Left ventricle myocardium superior (tissue), 1 donor: ENCODE measurements at places on chromosomes 12 and 14. TPM values are rescaled to one million over a fixed set of nuclear protein-coding genes. Genes with fewer than 3 reads are reported as not detected.

GRCh38 chr14:71658261-71658860 lies 273.9 kb upstream of the RGS6 start:
- no peak for DNase-seq

Gene MLXIP
- 30.2 TPM for total RNA-seq

GRCh38 chr14:22314183-22314820 lies 274.7 kb downstream of the DAD1 start:
- DNase-seq, result no peak

Gene VDR
- 0.20 TPM for total RNA-seq

Gene C12orf60
- total RNA-seq, result 1.3 TPM

GRCh38 chr14:71300566-71301330 lies 393.5 kb downstream of the PCNX1 start:
- DNase-seq, result no peak

DNA sequence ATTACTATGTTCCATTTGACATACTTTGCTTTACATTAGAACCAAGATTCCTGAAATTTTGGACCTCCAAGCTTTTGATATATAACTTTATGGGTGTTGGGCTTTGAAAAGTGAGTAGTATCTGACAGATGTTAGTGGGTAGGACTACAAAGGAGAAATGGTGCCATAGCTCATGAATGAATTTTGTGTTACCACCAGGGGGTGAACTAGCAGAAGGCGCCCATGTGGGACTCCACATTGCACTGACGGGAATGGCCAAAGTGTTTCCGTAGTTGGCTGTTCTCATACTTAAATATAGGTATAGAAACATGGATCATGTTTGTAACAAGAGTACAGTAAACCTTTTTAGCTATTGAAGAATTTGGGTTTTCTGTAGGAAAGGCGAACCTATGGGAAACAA lies 337.5 kb downstream of the FLRT2 start:
- DNase-seq, result no peak

Gene TSPAN11
- total RNA-seq, result 2.6 TPM

Gene TCL1B
- total RNA-seq, result not detected

Gene PLA2G1B
- not detected for total RNA-seq

DNA sequence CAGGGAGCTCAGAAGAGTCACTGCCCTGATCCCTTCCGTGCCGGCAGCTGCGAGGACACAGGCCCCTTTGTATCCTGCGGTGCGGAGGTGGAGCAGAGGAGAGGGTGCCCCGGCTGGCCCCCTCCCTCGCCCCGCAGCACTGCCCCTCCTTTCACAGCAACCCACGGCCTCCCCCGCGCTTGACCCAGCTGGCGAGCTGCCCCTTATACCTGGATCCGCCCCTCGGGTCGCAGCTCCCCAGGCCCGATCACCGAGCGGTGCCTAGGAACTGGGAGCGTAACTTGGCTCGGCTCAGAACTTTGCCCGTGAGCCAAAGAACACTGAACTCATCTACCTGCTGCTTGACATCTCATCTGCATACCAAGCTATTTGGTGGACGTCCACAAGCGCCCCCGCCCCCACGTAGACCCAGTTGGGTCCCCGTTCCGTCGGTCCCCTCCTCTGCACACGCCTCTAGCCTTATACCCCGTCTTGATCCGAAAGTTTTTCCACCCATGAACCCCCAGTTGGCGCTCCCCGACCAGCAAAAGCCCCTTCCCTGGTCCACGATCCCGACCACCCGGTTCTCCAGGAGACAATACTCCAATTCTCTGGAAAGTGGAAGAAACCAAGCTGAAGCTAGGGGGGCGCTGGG lies 697 bp upstream of the DNAJC14 start:
- DNase-seq, result peak; percentile 70

DNA sequence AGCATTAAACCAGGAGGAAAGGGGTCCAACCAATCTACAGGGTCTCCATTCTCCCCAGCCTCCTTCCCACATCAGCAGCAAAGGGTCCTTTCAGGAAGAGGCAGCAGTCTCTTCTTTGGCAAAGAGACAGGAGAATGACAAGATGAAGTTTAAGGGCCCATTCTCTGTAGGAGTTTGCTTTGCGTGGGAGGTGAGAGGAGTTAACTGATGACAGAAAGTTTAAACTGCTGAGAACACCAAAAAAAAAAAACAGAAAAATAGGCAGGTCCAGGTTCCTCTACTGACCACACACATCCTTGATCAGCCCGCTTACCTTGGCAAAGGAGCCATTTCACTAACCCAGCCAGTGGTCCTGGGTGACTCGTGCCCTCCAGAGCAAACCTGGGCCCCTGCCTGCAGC lies 5.7 kb downstream of the SLC6A13 start:
- no peak for DNase-seq

- no peak for DNase-seq
These were observed 31.0 kb upstream of the TC2N start for GRCh38 chr14:91898372-91898771.

DNA sequence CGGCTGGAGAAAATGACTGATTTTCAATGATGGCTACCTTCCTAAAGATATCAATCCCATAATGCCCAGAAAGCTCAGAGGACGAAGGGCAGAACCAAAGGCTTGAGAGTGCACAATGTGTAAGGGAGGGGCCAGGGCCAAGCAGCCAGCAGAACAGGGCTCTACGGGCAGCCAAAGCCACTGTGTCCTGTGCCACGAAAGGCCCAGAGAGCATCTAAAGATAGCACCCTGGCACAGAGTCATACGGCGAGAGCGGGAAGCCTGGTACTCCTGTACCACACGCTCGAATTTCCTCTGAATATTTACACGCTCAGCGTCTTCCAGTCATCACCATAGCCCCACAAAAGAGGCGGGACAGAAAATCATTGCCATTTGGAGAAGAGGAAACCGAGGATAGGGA lies 39.5 kb downstream of the PRMT8 start:
- DNase-seq, result peak; percentile 78

DNA sequence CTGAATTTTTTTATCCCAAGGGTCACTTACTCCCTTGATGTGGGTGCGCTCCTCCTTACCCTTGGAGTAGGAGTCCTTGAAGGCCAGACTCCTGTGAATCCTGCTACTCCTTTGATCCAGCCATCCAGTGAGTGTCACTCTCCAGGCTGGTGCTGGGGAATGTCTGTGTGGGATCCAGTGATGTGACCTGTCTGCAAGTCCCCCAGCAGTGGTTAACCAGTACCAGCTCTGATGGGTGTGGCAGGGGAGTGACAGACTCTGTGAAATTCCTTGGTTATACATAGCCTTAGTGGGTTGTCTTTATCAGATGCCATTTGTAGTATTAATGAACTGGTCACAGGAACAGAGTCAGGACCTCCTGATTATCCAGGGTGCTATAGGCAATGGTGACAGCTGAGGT lies 409.5 kb upstream of the LMO3 start:
- no peak for DNase-seq

Gene ESPL1
- total RNA-seq, result 0.17 TPM

Gene MUCL1
- not detected for total RNA-seq

DNA sequence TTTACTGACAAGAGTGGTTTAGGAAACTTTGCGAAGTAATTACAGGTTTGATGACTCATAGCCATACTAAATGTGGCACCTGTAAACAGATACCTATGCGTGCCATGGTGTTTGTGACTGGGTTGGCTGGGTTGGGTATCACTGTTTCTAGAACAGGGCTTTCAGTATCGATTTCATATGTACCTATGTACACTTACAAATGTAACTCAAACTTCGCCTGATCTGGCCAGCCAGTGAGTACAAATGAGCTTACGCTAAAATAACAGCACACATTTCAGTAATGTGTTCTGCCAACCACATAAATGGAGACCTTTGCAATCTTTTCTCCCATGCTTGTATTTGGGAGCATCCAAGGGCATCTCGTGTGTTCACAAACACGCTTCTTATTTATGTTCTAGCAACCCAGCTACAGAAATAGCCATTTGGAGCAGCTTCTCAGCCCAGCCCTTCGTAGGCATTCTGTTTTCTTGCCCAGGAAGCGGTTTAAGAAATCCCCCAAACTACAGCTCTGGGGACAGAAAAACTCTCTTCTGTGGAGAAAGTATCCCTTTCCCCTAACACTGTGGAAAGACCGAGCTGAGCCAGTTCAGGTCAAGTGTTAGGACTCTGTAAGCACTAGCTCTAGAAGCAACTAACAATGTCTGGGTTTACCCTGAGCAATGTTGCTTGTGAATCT lies 42.3 kb upstream of the MDM1 start:
- no peak for DNase-seq

DNA sequence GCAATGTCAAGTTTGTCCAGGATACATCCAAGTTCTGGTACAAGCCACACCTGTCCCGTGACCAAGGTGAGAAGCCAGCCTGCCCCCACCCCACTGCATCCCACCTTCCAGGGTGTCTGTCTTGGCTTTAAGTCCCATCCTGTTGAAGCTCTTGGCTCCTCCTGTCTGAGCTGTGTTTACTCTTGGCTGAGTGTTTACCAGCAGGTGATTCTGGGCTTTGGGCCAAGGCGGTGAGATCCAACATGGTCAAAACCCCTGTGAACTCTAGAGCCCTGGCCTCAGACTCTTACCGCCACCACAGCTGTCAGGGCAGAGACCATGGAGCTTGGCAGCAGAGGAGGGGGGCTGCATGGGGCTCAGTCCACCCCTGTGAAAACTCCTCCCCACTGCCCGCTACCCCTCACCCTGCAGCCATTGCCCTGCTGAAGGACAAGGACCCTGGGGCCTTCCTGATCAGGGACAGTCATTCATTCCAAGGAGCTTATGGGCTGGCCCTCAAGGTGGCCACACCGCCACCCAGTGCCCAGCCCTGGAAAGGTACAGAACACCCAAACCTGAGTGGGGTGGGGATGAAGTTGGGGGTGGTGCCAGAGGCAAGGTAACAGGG lies 11.6 kb downstream of the TNS2 start:
- peak; percentile 44 for DNase-seq

DNA sequence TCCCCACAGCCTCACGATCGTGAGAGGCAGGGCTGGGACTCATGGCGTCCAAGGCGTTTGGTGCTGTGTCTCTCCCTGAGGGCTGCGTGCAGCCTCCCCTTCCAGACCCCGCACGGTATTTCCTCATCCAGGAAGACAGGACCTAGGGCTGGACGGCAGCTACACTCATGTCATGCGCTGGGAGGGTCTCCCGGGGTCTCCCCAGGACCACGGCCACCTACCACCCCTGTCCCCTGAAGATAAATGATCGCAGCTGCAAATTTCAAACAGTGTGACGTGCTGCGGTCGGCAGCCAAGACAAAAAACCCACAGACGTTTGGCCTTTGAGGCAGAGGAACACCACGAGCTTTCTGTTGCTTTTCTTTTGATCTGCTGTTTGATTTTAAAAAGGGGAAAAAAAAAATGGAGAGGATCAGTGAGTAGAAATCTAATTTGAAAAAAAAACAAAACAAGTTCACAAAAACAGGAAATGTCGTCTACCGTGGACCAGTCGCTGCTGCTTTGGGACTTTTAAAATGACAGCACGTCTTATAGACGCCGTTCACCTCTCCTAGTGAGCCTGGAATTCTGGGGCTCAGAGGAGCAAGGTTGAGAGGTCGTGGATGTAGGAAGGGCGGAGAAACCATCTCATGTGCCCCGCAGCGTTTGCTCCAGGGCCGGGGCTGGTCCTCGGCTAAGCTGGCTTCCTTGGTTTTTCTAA lies 237.6 kb downstream of the SLC41A2 start:
- no peak for DNase-seq

DNA sequence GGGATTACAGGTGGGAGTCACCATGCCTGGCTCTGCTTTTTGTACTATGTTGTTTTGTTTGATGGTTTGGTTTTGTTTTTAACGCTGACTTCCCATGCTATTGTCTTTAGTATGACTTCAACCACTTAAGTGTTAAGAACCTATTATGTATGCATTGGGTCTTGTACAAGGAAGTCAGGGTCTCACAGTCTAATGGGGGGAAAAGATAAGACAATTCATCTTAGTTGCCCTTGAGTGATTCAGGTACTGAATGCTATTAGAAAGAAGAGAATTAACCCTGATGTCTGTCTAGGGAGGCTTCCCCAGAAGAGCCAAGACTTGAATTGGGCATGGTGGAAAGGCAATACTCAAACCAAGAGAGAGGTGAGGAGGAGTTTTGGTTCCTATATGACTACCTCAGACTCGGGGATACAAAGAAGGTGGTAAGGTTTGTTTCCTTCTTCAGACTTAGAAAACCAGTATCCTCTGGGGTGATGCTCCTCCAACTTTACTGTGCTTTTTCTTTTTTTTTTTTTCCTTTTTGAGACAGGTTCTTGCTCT lies 64.6 kb downstream of the SUSD6 start:
- no peak for DNase-seq

DNA sequence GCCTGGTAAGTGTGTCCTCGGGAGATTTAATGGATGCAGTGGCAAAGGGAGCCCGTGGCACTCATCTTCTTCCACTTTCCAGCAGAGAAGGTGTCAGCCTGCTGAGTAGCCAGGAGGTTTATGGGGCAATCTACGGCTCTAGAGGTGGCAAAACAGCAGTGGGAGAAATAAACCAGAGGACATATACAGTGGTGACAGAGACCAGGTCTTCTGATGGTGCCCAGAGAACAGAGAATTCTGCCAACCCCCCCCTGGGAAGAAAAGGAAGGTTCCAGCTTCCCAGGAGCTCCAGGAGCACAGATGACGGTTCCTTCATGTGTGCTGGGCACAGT lies 43.0 kb downstream of the SMIM41 start:
- DNase-seq, result no peak

DNA sequence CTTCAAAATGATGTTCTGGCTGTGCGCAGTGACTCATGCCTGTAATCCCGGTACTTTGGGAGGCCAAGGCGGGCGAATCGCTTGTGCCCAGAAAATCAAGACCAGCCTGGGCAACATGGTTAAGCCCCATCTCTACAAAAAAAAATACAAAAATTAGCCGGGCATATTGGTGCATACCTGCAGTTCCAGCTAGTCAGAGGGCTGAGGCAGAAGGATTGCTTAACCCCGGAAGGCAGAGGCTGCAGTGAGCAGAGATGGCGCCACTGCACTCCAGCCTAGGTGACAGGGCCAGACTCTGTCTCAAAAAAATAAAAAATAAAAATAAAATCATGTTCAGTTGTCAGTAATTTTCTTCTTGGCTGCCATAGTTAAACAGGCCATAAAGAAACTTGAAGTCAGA lies 245.9 kb upstream of the USP15 start:
- DNase-seq, result no peak

DNA sequence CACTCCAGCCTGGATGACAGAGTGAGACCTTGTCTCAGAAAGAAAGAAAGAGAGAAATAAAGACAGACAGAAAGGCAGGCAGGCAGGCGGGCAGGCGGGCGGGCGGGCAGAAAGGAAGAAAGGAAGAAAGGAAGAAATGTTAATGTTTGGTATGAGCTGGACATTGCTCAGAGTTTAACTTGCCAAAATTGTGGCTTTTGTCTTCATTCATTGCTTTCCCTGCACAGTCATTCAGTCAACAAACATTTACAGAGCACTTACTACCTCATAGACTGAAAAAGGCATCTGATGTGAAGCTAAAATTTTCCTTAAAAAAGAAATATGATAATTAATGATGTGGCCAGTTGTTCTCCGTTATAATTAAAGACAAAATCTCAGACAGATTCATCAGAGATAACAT lies 247.1 kb downstream of the SPTSSA start:
- no peak for DNase-seq

Gene ZFHX2
- 1.0 TPM for total RNA-seq

Gene TIMM9
- 29.9 TPM for total RNA-seq

Gene NINJ2
- 5.3 TPM for total RNA-seq

Gene IQSEC3
- 1.3 TPM for total RNA-seq

DNA sequence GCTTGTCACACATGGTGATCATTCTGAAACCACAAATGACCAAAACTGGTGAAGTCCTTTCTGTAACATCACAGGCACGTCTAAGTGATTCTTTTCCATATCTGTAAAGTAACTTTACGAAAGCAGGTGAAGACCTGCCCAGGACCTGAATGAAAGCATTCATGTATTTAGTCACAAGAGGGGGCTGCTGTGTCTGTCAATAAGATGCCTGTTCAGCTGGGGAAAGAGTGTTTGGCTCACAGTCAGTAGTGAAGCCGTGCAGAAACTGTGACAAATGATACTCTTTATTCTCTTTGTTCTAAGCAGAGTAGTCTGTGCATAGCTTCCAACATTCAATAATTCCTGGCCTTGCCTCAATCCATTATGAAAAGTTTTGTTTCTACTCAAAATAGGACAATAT lies 373.5 kb upstream of the OR4E1 start:
- DNase-seq, result no peak
